ENCODE measurements at places on chromosomes 5 and 9. TPM values are rescaled to one million over a fixed set of nuclear protein-coding genes. Genes with fewer than 3 reads are reported as not detected.

- H3K36me3 ChIP-seq = no peaks in the 10 kb centered on the region
- DNase-seq = no peak
- H3K27me3 ChIP-seq = no peaks in the 10 kb centered on the region
- H3K27ac ChIP-seq = no peak overlapping the region
- H3K4me1 ChIP-seq = no peaks in the 10 kb centered on the region
- no peak overlapping the region for H3K4me3 ChIP-seq
Observed at GRCh38 chr5:135005076-135005475, 29.0 kb downstream of the PITX1 start.

- no peak overlapping the region for H3K4me3 ChIP-seq
- DNase-seq = peak; percentile 32
- H3K4me1 ChIP-seq = no peaks in the 10 kb centered on the region
- no peak overlapping the region for H3K27ac ChIP-seq
- H3K27me3 ChIP-seq = no peaks in the 10 kb centered on the region
Observed at GRCh38 chr5:76490960-76491359, 87.9 kb downstream of the IQGAP2 start.

DNA sequence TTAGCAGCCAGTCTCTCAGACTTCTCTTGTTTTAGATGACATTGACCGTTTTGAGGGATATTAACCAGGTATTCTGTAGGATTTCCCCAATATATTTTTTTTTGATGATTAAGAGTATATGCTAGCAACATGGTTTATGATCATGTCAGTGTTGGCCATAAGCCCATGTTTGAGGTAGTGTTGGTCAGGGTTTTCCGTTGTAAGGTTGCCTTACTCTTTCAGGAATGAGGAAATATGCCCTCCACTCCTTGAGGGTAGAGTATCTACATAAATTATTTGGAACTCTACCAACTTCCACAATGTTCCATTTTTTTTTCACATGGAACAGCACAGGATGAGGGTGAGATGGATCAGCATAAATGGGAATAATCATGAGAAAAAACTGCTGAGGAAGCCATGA is 188.4 kb upstream of the PRDM9 start:
- no peak overlapping the region for H3K27ac ChIP-seq
- no peak overlapping the region for H3K4me3 ChIP-seq
- H3K27me3 ChIP-seq = no peaks in the 10 kb centered on the region
- no peaks in the 10 kb centered on the region for H3K36me3 ChIP-seq

- DNase-seq = peak; percentile 71
- peak overlapping the region; percentile 60 for H3K4me3 ChIP-seq
- H3K36me3 ChIP-seq = no peaks in the 10 kb centered on the region
- H3K27me3 ChIP-seq = no peaks in the 10 kb centered on the region
- peaks cover 14% of the 10 kb centered on the region for H3K4me1 ChIP-seq
Observed at GRCh38 chr5:56481428-56482357, 248.6 kb upstream of the ANKRD55 start.

DNA sequence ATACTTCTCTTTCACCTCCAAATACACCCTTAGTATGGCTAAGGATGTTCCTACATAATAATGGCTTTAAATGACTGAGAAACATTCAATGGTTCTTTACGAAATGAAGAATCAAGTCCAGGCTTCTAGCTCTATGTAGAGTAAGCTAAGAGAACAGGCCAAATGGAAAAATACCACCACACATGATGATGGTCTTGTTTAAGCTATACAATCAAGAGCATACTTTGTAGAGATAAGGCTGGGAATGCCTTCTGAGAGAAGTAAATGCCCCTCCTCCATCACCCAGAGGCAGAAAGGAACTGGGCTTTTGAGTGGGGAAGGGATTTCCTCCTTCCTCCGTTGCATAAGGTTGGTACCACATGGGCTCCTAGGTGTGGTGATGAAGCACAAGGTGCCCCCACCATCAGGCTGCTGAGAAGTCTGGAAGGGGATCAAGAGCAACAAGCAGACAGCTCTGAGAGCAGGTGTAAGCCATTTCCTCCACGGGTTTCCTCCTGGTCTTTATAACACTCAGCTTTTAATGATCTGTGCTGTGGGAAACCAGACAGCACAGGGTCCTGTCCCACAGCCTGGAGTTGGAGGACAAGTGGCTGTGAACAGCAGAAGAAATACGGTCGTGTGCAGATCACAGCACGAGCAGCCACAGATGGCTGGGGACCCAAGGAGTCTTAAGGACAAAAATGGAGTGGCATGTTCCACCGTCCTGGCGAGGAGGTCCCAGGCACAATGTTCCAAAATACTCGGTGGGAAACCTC is 396.9 kb downstream of the CTNND2 start:
- H3K36me3 ChIP-seq = no peaks in the 10 kb centered on the region
- no peak overlapping the region for H3K27ac ChIP-seq
- no peaks in the 10 kb centered on the region for H3K27me3 ChIP-seq
- no peak for DNase-seq
- no peak overlapping the region for H3K4me3 ChIP-seq

- no peak for DNase-seq
- H3K4me3 ChIP-seq = no peak overlapping the region
- H3K36me3 ChIP-seq = peaks cover 22% of the 10 kb centered on the region
- H3K27ac ChIP-seq = no peak overlapping the region
Observed at GRCh38 chr9:86349271-86349670, 4.9 kb downstream of the TUT7 start.

DNA sequence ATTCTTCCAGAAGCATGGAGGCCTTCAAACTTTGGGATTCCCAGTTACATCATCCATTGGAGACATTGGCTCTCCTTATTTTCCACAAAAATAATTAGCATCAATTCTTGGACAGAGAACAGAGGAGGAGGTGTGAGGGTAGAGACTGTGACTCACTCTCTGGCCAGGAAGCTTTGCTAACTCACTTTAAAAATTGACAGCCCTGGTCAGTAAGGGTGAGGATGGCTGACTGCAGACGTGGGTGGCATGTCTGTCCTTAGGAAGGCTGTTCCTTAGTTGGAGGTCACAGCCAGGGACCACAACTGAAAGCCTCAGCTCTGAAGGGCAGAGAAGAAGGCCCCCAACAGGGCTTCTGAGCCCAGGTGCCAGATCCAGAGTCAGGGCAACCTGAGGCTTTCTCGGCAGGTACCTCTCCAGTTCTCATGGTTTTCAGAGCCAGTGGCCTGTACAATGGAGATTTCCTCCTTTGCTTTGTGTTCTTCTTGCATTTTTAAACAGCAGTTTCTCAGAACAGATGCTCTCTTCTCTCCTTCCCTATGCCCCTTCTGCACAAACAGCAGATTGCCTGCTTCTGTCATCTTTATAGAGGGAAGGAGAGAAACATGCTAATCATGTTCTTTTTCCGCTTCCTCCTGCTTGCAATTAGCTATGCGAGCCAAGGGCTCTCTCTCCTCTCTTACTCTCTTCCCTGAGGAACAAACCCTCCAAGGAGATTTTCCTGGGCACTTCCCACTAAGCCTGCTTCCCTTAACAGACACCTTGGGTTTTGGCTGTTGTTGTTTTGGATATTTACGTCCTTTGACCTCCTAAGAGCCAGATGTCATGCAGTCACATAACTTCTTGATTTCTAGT is 92.5 kb upstream of the ZNF366 start:
- no peaks in the 10 kb centered on the region for H3K36me3 ChIP-seq
- H3K27me3 ChIP-seq = no peaks in the 10 kb centered on the region
- peak overlapping the region; percentile 86 for H3K27ac ChIP-seq
- no peak for DNase-seq
- peaks cover 36% of the 10 kb centered on the region for H3K4me1 ChIP-seq

- no peaks in the 10 kb centered on the region for H3K36me3 ChIP-seq
- no peak overlapping the region for H3K4me3 ChIP-seq
- peaks cover 32% of the 10 kb centered on the region for H3K27me3 ChIP-seq
- peak overlapping the region; percentile 17 for H3K27ac ChIP-seq
Observed at GRCh38 chr5:141747152-141748141, 65.4 kb upstream of the ARAP3 start.

GRCh38 chr9:119998614-119999013 is 581.4 kb downstream of the CDK5RAP2 start:
- no peak overlapping the region for H3K4me3 ChIP-seq
- H3K27ac ChIP-seq = no peak overlapping the region
- peak; percentile 14 for DNase-seq
- no peaks in the 10 kb centered on the region for H3K4me1 ChIP-seq
- no peaks in the 10 kb centered on the region for H3K27me3 ChIP-seq

GRCh38 chr9:104856413-104856941 is 71.5 kb downstream of the ABCA1 start:
- H3K4me3 ChIP-seq = no peak overlapping the region
- H3K27ac ChIP-seq = no peak overlapping the region
- DNase-seq = peak; percentile 24

DNA sequence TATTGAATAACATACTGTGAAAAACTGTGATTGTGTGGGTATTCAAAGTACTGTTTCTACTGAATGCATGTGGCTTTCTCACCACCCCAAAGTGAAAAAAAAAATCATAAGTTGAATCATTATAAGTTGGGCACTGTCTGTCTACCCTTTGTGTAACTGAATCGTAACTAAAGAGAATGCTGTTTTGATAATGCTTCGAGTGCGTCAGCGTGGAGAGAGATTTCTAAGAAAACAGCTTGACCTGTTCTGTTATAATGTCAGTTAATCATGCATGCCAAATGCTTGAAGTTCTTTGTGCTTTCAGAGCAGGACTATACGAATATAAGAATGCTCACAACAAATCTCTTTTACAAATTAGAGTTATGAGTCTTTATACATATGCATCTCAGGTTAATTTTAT is 148.8 kb upstream of the SGCD start:
- no peaks in the 10 kb centered on the region for H3K36me3 ChIP-seq
- no peaks in the 10 kb centered on the region for H3K4me1 ChIP-seq
- H3K27ac ChIP-seq = no peak overlapping the region
- H3K4me3 ChIP-seq = no peak overlapping the region

DNA sequence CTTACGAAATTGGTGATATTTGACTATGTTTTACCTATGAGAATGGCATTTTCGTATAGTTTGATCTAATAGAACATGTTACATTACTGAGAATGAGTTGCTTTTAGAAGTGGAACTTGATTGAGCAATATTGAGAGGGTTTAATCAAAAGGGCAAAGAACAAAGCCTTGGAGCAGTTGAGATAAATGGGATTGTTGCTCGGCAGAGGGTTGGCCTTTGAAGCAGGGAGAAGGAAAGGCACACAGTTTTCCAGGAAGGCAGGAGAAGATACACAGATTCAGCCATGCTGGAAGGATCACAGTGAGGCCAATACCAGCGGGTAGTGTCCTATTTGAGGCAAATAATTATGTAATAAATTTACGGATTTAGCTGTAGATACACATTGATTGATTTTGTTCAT is 19.5 kb downstream of the MAN2A1 start:
- H3K27me3 ChIP-seq = no peaks in the 10 kb centered on the region
- peak overlapping the region; percentile 80 for H3K27ac ChIP-seq

- no peaks in the 10 kb centered on the region for H3K27me3 ChIP-seq
- peaks cover 19% of the 10 kb centered on the region for H3K36me3 ChIP-seq
- H3K4me3 ChIP-seq = no peak overlapping the region
- peaks cover 2% of the 10 kb centered on the region for H3K4me1 ChIP-seq
- H3K27ac ChIP-seq = no peak overlapping the region
Observed at GRCh38 chr9:68822596-68823165, 117.6 kb downstream of the PIP5K1B start.

- DNase-seq = peak; percentile 62
- H3K4me1 ChIP-seq = no peaks in the 10 kb centered on the region
- no peaks in the 10 kb centered on the region for H3K27me3 ChIP-seq
Observed at GRCh38 chr9:103397868-103398600, 402.9 kb downstream of the CYLC2 start.

GRCh38 chr5:5126444-5126843 is 13.7 kb upstream of the ADAMTS16 start:
- no peaks in the 10 kb centered on the region for H3K4me1 ChIP-seq
- no peak overlapping the region for H3K27ac ChIP-seq
- no peak for DNase-seq
- H3K4me3 ChIP-seq = no peak overlapping the region
- no peaks in the 10 kb centered on the region for H3K27me3 ChIP-seq
- H3K36me3 ChIP-seq = no peaks in the 10 kb centered on the region

DNA sequence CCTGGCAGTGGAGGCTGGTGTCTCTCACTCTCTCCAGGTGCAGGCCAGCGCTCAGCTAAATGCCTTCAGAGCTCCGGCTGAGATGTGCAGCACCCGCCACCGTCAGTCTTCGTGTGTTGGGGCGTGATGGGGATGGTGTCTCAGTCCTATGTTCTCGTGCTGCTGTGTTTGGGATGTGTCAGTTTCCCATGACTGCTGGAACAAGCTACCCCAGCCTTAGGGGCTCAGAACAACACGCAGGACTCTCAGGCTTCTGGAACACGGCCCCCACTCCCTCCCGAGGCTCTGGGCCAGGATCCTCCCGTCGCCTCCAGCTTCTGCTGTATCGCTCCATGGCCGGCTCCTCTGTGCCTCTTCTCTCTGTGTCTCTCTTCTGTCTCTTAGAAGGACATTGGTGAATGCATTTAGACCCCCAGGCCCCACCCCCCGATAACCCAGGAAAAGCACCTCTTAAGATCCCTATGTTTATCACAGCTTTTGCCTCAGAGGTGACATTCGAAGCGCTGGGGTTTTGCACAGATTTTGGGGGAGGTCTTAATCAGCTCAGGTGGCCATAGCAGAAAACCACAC is 9.6 kb upstream of the CEP72 start:
- no peak for DNase-seq
- no peak overlapping the region for H3K4me3 ChIP-seq
- H3K4me1 ChIP-seq = peaks cover 11% of the 10 kb centered on the region
- no peak overlapping the region for H3K27ac ChIP-seq
- H3K36me3 ChIP-seq = no peaks in the 10 kb centered on the region

DNA sequence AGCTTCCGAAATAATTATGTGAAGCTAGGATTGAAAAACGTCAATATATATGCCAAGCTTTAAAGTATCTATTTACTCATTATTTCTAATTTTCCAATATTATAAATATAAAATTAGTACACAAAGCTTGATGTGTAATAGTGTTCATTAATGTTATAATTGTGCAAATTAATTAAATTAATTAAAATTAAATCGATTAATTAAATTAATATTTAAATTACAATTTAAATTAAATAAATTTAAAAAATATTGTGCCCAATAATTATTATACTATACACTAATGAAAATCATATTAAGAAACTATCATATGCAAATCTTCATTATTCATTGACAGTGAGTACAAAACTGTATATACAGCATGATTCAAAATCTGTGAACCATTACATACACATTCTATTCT is 409.8 kb downstream of the FAM170A start:
- no peaks in the 10 kb centered on the region for H3K36me3 ChIP-seq
- DNase-seq = no peak
- H3K4me1 ChIP-seq = no peaks in the 10 kb centered on the region
- no peak overlapping the region for H3K27ac ChIP-seq
- H3K4me3 ChIP-seq = no peak overlapping the region

- H3K4me1 ChIP-seq = no peaks in the 10 kb centered on the region
- H3K36me3 ChIP-seq = no peaks in the 10 kb centered on the region
- no peak for DNase-seq
Observed at GRCh38 chr5:17907094-17907493, 272.8 kb downstream of the TAF11L14 start.

- H3K4me3 ChIP-seq = no peak overlapping the region
- peak; percentile 9 for DNase-seq
- H3K27ac ChIP-seq = no peak overlapping the region
Observed at GRCh38 chr9:806285-807156, 35.0 kb upstream of the DMRT1 start.

The KCNN2 gene
- polyA plus RNA-seq = 0.48 TPM

The DMRT3 gene
- polyA plus RNA-seq = not detected

The FGD3 gene
- 7.2 TPM for polyA plus RNA-seq

The NR2F1-AS1 gene
- polyA plus RNA-seq = 7.2 TPM

The THBS4 gene
- polyA plus RNA-seq = 3.3 TPM

The ANKRD34B gene
- not detected for polyA plus RNA-seq

The CMYA5 gene
- 2.3 TPM for polyA plus RNA-seq

The F2RL1 gene
- 76.0 TPM for polyA plus RNA-seq
